ENCODE measurements at places on chromosomes 2 and 18.

DNA sequence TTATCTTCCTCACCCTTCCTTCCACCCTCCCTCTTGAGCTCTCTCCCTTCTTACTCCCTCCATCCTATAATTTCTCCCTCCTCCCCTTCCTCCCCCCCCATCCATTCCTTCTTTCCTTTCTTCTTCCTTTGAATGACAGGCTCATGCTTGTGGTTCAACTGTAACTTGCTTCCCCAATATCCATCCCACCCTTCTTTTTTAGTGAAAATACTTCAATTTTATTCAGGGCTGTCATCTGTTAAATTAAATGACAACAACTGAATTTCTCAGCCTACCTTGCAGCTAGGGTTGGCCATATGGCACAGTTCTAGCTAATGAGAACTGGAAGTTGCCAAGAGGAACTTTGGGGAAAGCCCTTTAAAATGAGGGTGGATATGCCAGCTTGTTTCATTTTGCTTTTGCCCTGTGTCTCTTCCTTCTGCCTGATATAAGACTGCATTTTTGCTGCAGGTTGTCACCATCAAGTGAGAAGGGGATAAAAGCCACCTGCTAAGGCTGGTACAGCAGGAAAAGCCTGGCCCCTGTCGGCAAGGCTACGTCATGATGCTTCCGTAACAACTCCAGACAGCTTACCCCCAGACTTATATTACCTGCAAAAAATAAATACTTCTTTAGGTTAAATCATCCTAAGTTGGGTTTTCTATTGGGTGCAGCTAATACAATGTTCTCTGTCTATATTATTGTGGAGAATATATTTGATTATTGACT, 121.8 kb downstream of the NXPH2 start:
- DNase-seq, result no peak

- no peak for DNase-seq
Measured at GRCh38 chr2:201467666-201468065, 16.1 kb downstream of the STRADB start.

- no peak for DNase-seq
Measured at GRCh38 chr2:8693157-8693821, 11.4 kb downstream of the ID2 start.

- DNase-seq, result no peak
Measured at GRCh38 chr2:75491129-75491753, 69.5 kb downstream of the EVA1A start.

- no peak for DNase-seq
Measured at GRCh38 chr2:44687686-44688455, 253.6 kb upstream of the SIX3 start.

DNA sequence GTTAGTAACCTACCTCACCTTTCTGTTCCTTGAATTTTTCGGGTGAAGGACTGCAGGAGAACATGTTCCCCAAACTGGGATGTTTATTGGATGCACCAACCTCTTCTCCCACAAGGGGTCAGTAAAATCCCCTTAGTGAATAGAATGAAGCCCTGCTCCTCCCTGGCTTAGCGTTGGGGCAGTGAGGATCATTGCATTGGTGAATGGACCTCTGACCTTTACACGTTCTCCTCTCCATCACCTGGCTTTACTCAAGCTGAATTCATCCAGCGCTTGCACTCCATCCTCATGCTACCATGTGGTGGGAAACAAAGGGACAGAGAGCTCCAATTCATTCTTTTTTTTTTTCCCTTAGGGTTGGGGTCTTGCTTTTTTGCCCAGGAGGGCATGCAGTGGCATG, 157.2 kb downstream of the MIB1 start:
- DNase-seq, result peak; percentile 32

DNA sequence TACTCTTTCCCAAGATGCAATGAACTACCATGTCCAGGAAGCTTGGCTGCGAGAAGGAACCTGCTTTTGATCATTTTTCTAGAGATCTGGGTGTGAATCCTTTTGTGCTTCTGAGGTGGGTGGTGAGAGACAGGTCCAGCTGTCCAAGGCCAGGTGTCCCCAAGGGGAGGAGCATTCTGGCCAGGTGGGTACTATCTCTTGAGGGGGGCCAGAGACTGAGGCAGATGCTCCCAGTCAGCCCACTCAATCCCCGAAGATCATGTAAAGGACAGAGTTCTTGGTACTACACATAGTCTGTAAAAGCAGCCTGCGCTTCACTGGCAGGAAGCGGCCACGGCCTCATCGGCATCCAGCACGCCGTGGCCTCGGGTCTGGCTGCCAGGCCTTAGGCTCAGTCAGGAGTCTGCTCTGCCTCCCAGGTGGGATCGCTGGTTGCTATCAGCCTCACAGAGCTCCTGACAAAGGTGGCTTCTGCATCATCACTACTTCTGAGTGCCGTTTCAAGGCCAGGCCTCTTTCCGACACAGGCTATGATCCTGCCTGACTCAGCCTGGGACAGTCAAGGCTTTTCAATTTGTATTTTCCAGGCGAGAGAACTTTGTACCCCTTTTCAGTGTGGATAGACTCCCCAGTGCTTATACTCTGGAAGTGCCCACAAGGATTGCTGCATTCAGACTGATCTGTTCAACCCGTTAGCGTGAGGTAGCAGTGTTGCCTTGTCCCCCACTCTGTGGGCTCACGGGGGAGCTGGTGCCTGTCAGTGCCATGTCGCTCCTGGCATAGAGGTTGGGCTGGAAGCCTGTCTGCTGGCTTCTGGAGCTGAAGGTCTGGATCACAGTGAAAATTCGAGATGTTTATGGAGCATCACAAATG, 29.1 kb downstream of the STK25 start:
- no peak for DNase-seq

DNA sequence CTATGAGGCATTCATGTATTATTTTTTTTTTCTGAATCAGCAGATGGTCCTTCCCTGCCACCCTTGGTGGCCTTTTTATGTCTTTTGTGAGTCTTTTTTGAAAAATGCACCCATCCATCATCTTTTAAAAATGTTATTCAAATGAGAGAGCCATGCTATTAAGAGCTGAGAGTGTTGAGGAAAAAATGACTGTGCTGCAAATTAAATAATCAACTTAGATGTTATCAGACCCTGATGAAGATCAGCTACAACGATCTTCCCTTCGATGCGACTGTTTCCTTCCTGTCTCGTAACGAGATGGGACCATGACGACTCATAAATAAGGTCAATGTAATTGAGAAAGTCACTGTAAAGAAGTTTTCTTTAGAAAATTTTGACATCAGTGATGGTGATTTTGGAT, 44.4 kb downstream of the TRIB2 start:
- DNase-seq, result no peak

- DNase-seq, result no peak
Measured at GRCh38 chr2:148702475-148702874, 57.9 kb downstream of the EPC2 start.

- no peak for DNase-seq
Measured at GRCh38 chr18:79042276-79042675, 26.9 kb upstream of the ATP9B start.

DNA sequence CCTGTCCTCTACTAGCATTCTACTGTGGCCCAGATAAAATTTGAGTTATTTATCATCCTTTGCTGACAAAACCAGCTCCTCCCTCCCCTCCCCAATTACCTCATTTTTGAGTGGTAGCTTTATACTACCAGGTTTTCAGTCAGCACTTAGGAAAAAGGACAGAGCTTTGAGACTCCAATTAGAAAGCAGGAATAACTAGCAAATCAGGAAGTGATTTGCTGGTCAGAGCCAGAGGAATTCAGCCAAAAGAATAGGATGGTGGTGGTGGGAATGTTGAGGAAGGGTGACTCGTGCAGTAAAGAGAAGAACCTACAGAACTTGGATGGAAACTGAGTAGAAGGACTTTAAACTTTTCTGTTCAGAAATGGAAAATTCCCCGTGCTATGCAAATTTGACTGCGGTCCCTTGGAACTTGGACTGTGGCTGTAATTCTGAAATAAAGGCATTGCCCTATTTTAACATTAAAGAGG, 3.7 kb downstream of the MYL12B start:
- no peak for DNase-seq

DNA sequence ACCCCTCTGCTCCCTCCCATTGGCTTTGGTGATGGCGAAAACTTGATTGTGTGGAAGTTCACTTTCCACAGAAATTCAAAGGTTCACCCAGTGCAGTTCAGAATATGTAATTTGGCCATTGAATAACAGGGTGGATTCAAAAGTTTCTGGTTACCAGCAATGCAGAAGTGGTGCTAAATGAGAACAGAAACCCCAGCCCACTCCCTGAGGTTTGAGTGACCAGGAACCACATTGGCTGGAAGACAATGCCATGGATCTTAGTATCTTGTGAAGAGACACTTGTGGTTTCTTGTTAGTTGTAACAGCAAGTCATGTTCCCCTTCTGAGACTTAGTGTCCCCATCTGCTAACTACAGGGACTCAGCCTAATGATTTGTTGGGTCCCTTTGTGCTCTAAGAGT, 49.8 kb downstream of the QPCT start:
- DNase-seq, result no peak

DNA sequence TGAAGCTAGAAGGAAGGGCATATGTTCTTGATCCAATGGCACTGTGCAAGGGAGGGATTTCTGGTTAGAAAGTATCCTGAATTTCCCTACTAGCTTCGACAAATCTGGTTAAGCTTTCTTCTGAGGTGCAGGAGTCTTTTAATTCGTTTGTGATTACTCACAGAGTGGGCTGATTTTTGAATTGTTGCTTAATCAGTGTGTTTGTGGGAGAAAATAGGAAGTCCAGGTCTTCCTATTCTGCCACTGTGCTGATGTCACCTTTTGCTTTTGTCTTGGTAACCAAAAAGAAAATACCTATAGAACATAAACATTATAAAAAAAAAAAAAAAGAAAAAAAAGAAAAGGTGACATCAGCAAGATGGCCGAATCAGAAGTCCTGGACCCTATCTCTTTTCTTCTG, 1008.6 kb downstream of the TSN start:
- no peak for DNase-seq

DNA sequence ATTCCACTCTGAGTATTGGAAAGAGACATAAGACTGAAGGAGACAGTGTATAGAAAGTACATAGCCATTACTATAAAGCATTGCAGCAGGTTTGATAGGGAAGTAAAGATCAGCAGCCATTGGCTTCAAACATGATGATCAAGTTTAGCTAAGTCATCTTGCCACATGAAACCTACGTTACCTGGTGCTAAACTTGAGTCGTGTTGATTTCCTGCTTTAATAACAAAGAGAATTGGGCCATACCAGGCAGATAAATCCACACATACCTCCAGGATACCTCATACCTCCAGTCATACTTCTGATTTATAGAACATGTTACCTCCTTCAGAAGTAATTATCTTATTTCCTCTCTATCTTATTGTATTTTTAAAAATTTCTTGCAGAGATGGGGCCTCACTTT, 10.3 kb upstream of the KYNU start:
- no peak for DNase-seq

Measured in GM12891 (cell line).